ENCODE measurements at places on chromosomes 3 and 15. TPM values are rescaled to one million over a fixed set of nuclear protein-coding genes. Genes with fewer than 3 reads are reported as not detected.

- no peak for DNase-seq
- peak overlapping the region; percentile 79 for H3K27ac ChIP-seq
- H3K4me3 ChIP-seq = peak overlapping the region; percentile 58
- no peaks in the 10 kb centered on the region for H3K36me3 ChIP-seq
Observed at GRCh38 chr3:46882377-46883053, 5.0 kb downstream of the PTH1R start.

DNA sequence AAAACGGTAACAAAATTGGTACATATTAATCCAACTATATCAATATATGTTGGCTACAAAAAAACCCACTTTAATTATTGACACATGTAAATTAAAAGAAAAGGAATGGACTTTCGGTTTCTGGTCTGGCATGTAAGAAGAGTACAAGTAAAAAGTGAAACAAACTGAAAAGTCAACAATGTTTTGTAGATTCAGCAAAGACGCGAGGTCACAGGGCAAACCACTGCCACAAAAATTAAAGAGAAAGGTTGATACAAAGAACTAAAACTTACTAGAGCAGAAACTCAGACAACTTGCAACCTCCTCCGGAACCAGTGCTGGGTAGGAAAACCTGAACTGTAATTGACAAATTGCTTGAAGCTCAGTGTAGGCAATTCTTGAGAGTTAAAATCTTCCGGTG is 110.6 kb upstream of the ARPP21 start:
- no peak overlapping the region for H3K27ac ChIP-seq
- no peak overlapping the region for H3K4me3 ChIP-seq
- H3K27me3 ChIP-seq = no peaks in the 10 kb centered on the region
- no peaks in the 10 kb centered on the region for H3K4me1 ChIP-seq

DNA sequence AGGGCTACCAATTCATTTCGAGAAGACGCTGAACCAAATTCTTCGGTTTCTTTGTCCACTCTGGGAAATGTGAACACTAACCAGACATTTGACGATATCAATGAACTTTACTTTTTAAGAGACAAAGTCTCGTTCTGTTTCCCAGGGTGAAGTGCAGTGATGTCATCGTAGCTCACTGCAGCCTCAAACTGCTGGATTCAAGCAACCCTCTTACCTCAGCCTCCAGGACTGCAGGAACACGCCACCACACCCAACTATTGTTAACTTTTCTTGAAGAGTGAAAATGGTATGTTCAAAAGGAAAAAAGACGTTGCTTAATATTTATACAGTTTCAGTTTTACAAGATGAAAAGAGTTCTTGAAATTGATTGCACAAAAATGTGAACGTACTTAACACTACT is 30.6 kb downstream of the MB21D2 start:
- no peak for DNase-seq
- H3K36me3 ChIP-seq = no peaks in the 10 kb centered on the region
- no peaks in the 10 kb centered on the region for H3K27me3 ChIP-seq
- no peak overlapping the region for H3K4me3 ChIP-seq

Gene ATP6V1A
- total RNA-seq = 102 TPM

GRCh38 chr3:31369637-31370379 is 162.9 kb upstream of the STT3B start:
- H3K36me3 ChIP-seq = no peaks in the 10 kb centered on the region
- no peak overlapping the region for H3K4me3 ChIP-seq
- H3K27ac ChIP-seq = no peak overlapping the region
- no peak for DNase-seq
- no peaks in the 10 kb centered on the region for H3K27me3 ChIP-seq
- H3K4me1 ChIP-seq = no peaks in the 10 kb centered on the region

DNA sequence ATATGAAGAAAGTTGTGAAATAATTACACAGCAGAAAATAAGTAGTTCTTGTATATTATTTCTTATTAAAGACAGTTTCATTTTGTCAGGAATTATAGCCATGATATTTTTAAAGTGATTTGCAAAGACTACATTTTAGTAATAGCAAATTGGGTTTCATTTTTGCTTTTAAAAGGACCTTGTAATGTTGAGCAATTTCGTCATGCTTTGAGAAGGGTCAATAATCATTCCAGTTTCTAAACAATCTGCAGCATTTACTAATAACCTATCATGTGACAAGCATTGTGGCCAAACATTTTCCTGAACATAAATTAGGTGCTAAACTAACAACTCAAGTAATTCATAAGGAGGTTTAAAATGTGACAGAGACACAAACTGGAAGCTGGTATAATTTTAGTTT is 214.4 kb upstream of the CBLB start:
- H3K27me3 ChIP-seq = no peaks in the 10 kb centered on the region
- H3K4me1 ChIP-seq = no peaks in the 10 kb centered on the region
- no peaks in the 10 kb centered on the region for H3K36me3 ChIP-seq
- no peak overlapping the region for H3K27ac ChIP-seq
- DNase-seq = no peak

- no peaks in the 10 kb centered on the region for H3K4me1 ChIP-seq
- DNase-seq = no peak
- no peaks in the 10 kb centered on the region for H3K27me3 ChIP-seq
- H3K4me3 ChIP-seq = no peak overlapping the region
- no peaks in the 10 kb centered on the region for H3K36me3 ChIP-seq
Observed at GRCh38 chr3:55907616-55908015, 420.5 kb upstream of the WNT5A start.

DNA sequence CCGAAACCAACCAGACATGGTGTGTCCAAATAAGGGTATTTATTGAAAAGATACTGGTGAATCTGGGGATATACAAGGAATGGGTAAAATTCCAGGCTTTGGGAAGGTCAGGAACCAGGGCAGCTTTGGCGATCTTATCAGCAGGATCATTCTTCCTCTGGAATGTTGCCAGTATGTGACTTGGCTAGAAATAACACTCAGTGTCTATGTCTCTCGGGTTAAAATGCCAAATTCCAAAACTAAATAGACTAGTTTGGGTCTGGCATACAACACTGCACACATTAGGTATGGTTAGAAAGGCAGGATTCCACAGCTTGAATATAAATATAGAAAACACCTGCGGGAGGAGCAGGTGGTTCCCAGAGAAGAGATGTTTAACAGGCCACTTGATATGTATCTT is 220.2 kb upstream of the CD96 start:
- H3K4me3 ChIP-seq = no peak overlapping the region
- DNase-seq = no peak
- H3K4me1 ChIP-seq = peaks cover 5% of the 10 kb centered on the region

DNA sequence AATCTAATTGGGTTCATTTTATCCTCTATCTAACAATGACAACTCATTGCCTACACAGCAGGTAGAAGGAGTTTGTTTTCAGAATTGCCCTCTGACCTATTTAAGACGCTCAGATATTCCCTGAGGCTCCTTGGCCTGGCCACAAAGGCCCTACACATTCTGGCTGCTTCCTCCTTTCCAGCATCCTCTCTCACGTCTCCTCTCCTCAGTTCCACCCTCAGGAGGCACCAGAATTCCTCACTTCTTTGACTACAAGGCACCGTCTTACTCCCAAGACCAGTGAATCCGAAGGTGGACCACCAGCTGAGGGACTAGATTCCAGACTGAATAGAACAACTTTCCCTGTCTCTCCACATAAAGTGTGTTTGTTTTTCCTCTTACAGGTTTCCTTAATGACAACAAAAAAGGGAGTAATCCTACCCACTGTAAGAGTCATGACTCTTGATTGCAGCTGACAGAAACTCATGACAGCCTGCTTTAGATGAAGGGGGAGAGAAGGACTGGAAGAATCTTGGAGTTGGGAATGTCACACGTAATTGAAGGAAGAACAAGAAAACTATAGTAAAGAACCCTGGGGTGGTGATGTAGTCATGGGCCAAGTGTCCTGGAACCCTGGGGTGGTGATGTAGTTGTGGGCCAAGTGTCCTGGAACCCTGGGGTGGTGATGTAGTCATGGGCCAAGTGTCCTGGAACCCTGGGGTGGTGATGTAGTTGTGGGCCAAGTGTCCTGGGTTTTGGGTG is 22.0 kb upstream of the MUC20 start:
- peaks cover 47% of the 10 kb centered on the region for H3K36me3 ChIP-seq
- no peaks in the 10 kb centered on the region for H3K4me1 ChIP-seq
- H3K4me3 ChIP-seq = no peak overlapping the region
- H3K27ac ChIP-seq = no peak overlapping the region
- H3K27me3 ChIP-seq = no peaks in the 10 kb centered on the region
- no peak for DNase-seq

Gene SNX22
- total RNA-seq = 28.3 TPM

Gene TGM4
- total RNA-seq = not detected

DNA sequence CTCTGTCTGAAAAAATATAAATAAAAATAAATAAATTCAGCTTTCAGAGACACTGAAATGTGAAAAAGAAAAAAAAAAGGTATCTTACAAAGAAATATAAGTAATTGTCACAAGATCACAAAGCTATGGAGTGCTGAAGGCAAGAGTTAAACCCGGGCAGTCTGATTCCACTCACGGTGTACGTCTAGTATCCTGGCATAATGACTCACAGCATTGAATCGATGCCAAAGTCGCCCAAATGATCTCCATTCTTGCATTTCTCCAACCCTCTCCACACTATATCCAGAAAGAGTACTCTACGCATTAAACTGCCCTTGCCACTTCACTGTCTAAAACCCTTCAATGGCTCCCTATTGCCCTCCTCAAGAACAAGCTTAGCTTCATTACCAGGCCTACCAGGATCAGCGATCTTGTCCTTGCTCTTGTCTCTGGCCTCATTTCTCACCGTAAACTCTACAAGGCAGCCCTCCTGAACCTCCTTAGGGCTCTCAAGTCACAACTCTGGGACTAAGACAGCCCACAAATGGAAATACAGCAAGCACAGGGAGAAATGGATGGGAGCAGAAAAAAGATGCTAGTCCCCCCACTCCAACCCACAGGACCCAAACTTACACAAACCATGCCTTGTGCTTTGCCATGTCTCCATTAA is 7.7 kb downstream of the SUCLG2 start:
- no peak for DNase-seq
- H3K36me3 ChIP-seq = no peaks in the 10 kb centered on the region
- H3K27ac ChIP-seq = no peak overlapping the region
- no peak overlapping the region for H3K4me3 ChIP-seq

- no peak overlapping the region for H3K4me3 ChIP-seq
- no peaks in the 10 kb centered on the region for H3K4me1 ChIP-seq
- no peaks in the 10 kb centered on the region for H3K27me3 ChIP-seq
Observed at GRCh38 chr3:123150449-123151215, 51.1 kb upstream of the SEC22A start.

DNA sequence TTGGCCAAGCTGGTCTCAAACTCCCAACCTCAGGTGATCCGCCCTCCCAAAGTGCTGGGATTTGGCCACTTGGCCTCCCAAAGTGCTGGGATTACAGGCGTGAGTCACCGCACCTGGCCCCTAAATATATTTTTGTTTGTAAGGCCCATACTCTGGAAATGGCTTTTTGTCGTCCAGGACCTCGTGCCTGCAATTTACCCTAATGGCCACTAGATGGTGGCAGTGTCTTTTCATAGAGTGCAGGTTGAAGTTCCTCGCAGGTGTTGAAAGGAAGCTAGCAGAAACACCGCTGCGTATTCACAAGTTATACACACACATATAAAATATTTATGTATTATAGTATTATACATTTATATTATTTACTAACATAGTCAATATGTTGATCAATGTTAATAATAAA is 97.2 kb downstream of the LRTM1 start:
- no peaks in the 10 kb centered on the region for H3K36me3 ChIP-seq
- DNase-seq = no peak

DNA sequence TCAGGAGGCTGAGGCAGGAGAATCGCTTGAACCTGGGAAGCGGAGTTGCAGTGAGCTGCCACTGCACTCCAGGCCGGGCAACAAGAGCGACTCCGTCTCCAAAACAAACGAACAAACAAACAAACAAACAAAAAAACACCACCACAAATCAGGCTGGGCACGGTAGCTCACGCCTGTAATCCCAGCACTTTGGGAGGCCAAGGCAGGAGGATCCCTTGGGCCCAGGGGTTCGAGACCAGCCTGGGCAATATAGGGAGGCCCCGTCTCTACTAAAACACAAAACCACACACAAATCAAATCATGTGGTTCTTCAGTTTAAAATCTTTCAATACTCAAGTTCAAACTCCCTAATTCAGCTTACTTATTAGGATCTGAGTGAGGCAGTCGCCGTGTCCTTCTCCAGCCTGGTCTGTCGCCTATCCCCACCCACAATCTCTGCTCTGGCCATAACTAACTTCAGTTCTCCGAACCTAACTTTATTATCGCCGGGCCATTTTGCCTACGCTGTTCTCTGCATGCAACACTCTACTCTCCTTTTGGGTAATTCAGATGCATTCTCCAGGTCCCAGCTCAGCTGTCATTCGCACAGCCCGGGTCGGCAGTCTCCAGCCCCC is 660 bp upstream of the RTF1 start:
- H3K4me1 ChIP-seq = peaks cover 32% of the 10 kb centered on the region
- H3K27ac ChIP-seq = peak overlapping the region; percentile 87
- H3K27me3 ChIP-seq = no peaks in the 10 kb centered on the region

Measured in upper lobe of right lung (tissue), 1 donor.